Posterior vena cava (tissue), 2 donors: ENCODE measurements at places on chromosomes 6 and 20.

- DNase-seq = no peak
These were observed 46.2 kb downstream of the HLA-C start for GRCh38 chr6:31225735-31226134.

- no peak for DNase-seq
These were observed 499.2 kb upstream of the CDH4 start for GRCh38 chr20:60752741-60753420.

DNA sequence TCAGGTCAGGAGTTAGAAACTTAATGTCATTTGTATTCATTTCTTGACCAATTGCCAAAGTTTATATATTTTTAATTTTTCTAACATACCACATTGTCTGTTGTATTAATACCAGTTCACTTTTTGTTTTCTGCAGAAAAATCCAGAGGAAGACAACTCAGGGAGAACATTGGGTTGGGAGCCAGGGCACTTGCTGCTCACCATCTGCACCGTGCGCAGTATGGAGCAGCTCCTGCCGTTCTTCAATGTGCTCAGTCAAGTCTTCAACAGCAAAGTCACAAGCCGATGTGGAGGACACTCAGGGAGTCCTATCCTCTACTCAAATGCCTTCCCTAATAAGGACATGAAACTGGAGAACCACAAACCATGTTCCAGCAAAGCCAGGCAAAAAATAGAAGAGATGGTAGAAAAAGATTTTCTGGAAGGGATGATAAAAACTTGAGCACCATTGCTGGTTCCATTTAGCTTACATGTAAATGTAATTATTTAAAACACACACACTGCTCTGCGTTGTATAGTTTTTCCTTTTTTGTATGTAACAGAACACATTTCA is 25.3 kb downstream of the PGM3 start:
- DNase-seq = no peak

- DNase-seq = peak; percentile 68
These were observed 1937.7 kb upstream of the DEFB115 start for GRCh38 chr20:29319725-29320124.

GRCh38 chr6:2841264-2842138 is at the start of gene SERPINB1:
SERPINB1 (minus strand) TSS chr6:2841863; CDS start chr6:2840586, 1,277 bp downstream.
- DNase-seq = peak; percentile 98

- DNase-seq = no peak
These were observed 1.5 kb downstream of the DEK start for GRCh38 chr6:18262702-18263417.

DNA sequence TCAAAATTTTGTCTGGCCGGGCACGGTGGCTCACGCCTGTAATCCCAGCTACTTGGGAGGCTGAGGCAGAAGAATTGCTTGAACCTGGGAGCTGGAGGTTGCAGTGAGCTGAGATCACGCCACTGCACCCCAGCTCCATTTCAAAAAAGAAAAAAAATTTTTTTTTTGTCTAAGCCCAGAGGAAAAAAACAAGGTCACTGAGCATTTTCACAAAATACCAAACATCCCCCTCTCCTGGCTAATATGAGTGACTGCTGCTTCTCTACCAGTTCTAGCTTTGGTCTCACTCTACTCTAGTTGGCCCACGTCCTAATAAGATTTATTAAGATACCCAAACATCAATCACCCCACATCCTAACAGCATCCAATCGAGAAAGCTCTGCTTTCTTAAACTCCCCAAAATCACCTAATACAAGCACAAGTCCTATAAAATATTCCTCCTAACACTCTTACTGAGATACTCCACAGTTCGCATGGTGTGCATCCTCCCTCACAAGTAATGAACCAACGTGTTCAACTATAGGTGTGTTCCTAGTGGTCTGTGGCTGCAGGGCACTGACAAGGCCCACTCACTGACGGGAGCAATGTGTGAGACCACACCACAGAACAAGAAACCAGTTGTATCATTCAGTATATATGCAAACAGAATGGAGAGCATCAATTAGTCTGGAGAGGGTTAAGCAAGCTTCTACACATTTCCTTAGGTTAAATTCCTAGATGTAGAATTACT is 64.2 kb downstream of the FKBP5 start:
- DNase-seq = no peak

GRCh38 chr20:46458866-46459750 is 52.7 kb upstream of the ELMO2 start:
- DNase-seq = no peak

GRCh38 chr20:36303020-36303595 is 3.0 kb upstream of the DLGAP4 start:
- no peak for DNase-seq

DNA sequence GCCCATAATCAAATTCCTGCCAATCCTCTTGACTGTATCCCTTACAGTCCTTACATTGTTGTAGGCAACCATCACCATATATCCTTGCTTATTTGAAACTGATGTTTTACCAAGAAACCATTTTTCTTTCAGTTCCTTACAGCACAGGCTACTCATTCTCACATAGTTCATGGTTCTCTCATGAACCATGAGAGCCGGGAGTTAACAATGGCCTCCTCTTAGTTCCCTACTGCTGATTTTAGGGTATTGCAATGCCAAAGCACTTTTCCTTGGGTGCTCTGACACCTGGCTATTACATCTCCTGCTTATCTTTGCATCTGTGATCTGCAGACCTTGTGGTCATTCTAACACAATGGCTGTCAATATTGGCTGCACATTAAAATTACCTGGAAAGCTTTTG is 133.4 kb downstream of the MYB start:
- DNase-seq = no peak

- peak; percentile 76 for DNase-seq
These were observed 140.1 kb downstream of the QKI start for GRCh38 chr6:163554663-163555062.

DNA sequence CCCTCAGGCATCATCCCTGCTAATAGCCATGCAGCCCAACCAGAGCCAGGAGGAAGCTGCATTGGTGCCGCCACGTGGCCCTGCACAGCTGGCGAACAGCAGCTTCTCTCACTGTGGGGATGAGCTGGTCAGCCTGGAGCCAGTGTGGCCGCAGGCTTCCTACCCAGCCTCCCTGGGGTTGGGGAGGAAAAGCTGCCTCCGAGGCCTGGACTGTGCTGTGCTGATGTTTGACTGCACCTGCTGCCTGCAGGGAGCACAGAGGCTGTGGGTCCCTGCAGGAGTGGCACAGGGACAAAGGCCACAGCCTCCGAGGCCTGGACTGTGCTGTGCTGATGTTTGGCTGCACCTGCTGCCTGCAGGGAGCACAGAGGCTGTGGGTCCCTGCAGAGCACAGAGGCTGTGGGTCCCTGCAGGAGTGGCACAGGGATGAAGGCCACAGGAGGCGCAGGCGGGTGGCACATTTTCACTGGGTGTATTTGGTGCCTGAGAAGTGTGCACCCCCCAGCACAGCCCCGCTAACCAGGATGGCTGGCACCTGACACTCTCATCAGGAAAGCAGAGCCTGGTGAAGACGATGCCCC is 83.9 kb downstream of the DLL1 start:
- DNase-seq = peak; percentile 54

- no peak for DNase-seq
These were observed 49.0 kb upstream of the ASF1A start for GRCh38 chr6:118844915-118845314.

DNA sequence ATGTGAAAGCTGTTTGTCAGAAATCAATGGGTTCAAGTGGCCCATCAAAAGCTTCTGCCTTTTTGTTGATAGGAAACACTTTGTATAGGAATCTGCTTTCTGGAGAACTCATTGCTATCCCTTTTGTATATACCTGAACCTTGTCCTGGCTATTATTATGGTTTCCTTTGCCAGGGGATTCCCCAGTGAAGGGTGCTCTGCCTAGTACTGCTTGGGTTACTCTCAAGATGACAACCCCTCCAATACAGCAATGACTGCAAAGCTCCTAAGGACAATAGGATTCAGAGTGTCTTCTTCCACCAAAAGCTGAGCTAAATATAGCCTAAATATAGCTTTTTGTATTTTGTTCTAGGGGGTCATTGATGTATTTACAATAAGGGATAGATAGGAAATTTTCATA is 54.0 kb upstream of the PTPRK start:
- DNase-seq = no peak

- DNase-seq = no peak
These were observed 7.5 kb downstream of the APMAP start for GRCh38 chr20:24984961-24985640.

- DNase-seq = no peak
These were observed 48.9 kb downstream of the ME1 start for GRCh38 chr6:83381949-83382348.

- DNase-seq = no peak
These were observed 116.9 kb upstream of the FLRT3 start for GRCh38 chr20:14454296-14454695.

- no peak for DNase-seq
These were observed 83.3 kb downstream of the DCDC2 start for GRCh38 chr6:24274441-24275083.

DNA sequence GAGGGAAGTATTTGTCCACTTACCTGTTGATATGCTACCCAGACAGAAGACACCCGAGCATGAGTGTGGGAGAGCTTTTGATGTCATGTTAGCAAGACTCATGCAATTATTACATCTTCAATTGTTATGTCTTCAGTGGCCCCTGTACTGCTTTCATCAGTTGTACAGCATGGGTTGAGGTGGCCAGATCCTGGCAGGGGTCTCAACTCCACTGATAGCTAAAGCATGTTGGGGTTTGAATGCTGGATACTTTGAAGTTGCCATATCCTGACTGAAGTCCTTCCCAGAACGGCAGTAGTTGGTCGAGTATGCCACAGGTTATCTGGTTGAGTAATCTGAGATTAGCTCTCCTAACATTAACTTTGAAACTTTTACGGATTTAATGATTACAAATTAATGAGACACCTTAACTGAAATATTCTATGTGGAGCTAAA is 46.7 kb downstream of the LRRN4 start:
- no peak for DNase-seq

GRCh38 chr20:4135385-4136077 is 120.2 kb upstream of the RNF24 start:
- no peak for DNase-seq

GRCh38 chr6:121664158-121664557 is 228.7 kb downstream of the GJA1 start:
- DNase-seq = no peak

- no peak for DNase-seq
These were observed 272.2 kb upstream of the FOXQ1 start for GRCh38 chr6:1039746-1040145.

DNA sequence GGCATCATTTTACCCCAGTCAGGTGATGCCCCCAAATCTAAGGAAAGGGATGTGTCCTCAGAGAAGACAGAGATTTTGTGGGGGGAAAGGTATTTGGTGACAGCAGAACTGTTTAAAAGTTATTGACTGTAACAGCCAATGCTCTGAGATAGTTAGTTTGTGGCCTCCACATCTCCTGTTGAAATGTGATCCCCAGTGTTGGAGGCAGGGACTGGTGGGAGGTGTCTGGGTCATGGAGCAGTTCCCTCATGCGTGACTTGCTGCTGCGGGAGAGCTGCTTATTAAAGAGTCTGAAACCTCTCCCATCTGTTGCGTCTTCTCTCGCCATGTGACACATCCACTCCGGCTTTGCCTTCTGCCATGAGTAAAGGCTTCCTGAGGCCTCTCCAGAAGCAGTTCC is 282.8 kb upstream of the FOXQ1 start:
- no peak for DNase-seq

- DNase-seq = no peak
These were observed 1.3 kb upstream of the FOXF2 start for GRCh38 chr6:1387876-1388629.

DNA sequence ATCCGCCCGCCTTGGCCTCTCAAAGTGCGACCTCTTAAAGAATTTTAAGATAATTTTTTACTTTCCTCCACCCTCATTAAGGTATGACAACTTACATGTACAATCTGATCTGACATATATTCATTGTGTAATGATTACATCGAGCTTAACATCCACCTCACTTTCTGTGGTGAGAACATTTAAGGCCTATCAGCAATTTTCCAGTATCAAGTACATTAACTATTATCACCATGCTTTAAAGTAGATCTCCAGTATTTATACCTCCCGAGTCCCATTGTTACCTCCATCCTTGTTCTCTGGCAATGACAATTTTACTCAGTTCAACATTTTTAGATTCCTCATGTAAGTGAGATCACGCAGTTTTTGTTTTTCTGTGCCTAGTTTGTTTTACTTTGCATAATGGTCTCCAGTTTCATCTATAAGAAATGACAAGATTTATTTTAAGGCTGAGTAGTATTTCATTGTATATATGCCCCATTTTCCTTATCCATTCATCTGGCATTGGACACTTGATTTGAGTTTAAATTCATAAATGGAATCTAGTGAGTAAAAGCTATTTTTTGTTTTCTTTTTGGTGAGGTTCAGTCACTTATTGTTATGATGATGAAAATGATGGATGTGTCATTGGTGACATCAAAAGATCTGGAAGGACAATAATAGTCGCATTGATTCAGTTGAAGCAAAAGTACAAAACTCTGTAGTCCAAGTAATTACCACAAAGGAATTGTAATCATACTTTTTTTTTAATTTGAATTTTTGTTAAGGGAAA is 87.0 kb downstream of the OR2B2 start:
- no peak for DNase-seq

DNA sequence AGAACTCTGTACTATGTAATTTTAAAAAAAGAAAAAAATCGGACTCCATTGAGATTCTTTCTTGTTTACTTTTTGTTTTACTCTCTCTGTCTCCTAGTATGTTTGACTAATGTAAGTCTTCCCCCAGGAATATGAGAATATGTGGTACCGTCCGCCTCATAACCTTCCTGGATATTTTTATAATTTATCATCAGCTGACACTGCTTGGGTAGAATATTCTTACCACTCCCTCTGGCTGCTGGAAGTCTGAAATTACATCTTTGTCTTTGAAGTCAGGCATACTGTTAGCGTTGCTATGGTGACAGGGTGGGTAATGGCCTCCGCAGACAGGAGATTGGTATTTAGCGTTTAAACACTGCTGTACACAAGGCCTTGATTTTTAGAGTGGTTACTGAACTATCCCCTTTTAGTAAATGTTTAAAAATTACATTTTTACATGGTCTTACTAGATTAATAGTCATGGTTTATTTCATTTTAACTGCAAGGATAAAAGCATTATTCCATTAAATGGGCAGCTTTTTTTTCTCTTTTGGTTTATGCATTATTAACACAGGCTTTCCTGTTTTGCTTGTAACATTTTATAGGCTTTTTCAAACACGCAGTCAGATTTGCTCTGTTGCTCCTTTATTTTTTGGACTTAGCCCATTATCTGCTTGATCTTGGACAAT is 176.4 kb downstream of the ARID1B start:
- no peak for DNase-seq

- DNase-seq = no peak
These were observed 3.1 kb downstream of the PPP1R18 start for GRCh38 chr6:30683183-30683979.

- no peak for DNase-seq
These were observed 24.4 kb upstream of the C6orf62 start for GRCh38 chr6:24743265-24743943.
